ENCODE measurements at places on chromosomes 4 and X.
A peak's percentile ranks its signal among the peaks of the same experiment; 100 is the strongest.

GRCh38 chrX:72348247-72348979 lies 42.7 kb upstream of the CITED1 start:
- DNase-seq = no peak

GRCh38 chrX:10756441-10756840 lies 136.1 kb upstream of the MID1 start:
- DNase-seq = no peak

DNA sequence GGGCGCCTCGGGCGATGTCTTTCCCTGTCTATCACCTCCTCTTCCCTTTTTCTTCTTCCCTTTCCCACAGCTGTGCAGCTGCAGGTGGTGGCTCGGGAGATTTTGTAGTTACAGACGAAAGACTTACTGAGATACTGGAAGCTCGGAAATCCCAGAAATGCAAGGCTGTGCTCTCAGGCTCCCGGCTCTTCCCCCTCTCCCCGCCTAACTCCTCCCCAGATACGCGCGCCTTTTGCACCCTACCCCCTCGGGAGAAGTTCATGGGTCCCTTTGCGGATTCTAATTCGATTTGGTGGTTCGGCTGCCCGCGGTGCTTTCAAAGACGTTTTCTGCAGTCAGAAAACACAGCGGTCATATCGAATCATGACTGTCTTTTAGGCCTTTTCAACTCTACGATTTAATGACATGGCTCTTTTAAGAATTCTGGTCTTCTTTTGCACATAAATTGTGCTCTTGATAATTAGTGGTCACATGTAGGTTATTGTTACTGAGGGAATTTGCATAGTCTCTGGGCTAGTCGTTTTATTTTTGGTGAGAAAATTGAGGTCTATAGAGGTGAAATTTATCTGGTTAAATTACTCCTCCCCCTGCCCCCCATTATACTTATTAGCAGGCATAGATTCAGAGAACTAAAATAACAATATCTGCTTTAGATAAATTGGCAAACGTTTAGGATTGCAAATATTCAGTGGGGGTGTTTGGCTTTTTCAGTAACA lies 1.6 kb downstream of the SEPTIN11 start:
- DNase-seq = peak; percentile 27

DNA sequence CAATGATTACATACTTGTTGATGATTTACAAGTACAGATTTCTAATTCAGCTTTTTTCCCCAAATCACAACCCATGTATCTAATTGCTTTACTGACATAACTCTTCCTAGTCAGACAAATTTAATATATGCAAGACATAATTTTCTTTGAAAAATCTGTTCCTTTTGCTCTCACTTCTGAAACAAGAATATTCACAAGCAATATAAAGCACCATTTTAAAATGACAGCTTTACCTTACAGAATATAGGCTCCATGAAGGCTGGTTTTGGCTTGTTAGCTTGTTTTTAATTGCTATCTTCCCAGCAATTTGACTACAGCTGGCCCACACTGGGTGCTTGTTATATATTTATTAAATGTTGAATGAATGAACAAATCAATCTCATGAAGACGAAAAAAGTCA lies 24.5 kb downstream of the GPM6A start:
- DNase-seq = no peak

- no peak for DNase-seq
Measured at GRCh38 chr4:145740806-145741205, 60.9 kb downstream of the C4orf51 start.

- no peak for DNase-seq
Measured at GRCh38 chr4:77201857-77202256, 44.9 kb downstream of the CCNG2 start.

GRCh38 chr4:70945452-70946055 lies 43.4 kb downstream of the MOB1B start:
- no peak for DNase-seq

GRCh38 chrX:6227453-6227835 lies 1.2 kb downstream of the NLGN4X start:
- no peak for DNase-seq

DNA sequence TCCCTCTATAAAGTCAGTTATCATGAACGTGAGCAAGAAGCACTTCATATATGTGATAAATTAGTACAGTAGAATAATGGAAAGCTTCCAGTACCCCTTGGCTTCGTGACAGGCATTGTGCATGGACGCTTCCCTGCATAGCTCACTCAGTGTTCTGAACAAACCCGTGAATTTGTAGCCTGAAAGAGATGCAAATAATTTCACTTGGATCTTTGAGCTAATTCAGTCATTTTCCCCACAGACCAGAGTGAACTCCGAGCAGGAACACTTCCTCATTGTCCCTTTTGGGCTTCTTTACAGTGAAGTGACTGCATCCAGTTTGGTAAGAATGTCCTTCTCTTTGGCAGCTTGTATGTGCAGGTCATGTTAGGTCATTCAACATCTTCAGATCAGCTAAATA lies 50.1 kb downstream of the ADD1 start:
- no peak for DNase-seq

- no peak for DNase-seq
Measured at GRCh38 chrX:109958266-109958665, 44.6 kb upstream of the TMEM164 start.

DNA sequence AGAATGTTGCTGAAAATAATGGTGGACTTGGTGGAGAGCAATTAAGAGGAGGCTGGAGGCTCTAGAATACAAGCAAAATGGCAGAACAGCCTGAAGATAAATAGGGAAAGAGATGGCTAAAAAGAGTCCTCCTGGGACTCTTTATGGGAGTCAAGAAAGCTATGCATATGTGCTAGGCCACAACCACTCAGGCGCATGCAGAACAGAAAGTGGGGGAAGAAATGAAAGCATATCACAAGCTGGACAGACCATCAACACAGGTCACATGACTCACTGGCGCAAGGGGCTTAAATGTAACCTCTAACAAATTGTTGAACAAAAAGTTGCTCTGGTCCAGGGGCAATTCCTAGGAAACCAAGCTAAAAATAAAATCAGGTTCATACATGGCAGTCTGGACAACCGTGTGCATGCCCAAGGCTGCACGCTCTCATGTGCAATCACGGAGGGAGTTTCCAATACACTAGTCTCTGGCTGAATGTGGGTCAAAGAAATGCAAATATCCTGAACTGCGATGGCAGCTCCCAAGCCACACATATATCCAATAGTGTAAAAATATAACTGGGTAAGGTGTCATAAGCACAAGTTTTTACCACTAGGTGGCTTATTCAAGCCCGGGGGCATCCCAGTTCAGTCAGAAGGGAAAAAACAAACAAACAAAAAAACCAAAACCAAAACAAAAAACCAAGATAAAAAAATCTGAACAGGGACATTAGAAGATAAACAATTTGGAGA lies 45.4 kb downstream of the ZNF711 start:
- DNase-seq = no peak

DNA sequence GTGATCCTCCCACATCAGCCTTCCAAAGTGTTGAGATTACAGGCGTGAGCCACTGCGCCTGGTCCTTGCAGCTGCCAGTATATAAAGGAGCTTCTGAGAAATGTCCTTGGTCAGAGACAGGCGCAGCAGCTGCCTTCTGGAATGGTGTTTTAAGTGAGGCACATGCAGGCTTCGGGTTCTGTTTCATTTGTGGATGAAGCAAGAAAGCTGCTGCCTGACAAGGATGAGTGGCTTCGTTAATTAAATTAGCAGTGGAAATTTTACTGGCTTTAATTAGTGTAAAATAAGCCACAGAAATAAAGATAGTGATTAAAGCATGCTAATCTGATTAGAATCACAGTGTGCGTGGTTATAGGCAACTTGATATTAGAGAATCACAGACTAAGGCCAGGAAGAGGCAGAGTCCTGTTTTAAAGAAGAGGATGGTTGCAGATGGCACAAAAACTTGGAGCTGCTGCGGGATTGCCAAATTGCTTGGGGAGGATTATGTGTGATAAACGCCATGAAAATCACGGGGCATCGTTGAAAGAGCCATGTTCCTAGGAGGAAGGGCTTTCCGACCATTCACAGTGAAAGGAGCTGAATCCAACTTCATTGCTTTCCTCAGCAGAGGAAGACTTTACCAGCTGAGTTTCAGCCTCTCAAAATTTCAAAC lies 348.4 kb upstream of the FAT1 start:
- peak; percentile 19 for DNase-seq

- no peak for DNase-seq
Measured at GRCh38 chr4:56704089-56704871, 23.2 kb upstream of the HOPX start.

- peak; percentile 9 for DNase-seq
Measured at GRCh38 chrX:111376897-111377578, 35.0 kb downstream of the DCX start.

- no peak for DNase-seq
Measured at GRCh38 chr4:187972135-187972534, 23.4 kb upstream of the ZFP42 start.

GRCh38 chr4:78880874-78881492 lies 58.3 kb downstream of the PAQR3 start:
- no peak for DNase-seq

GRCh38 chrX:47515941-47516665 lies 33.1 kb upstream of the ZNF41 start:
- no peak for DNase-seq

DNA sequence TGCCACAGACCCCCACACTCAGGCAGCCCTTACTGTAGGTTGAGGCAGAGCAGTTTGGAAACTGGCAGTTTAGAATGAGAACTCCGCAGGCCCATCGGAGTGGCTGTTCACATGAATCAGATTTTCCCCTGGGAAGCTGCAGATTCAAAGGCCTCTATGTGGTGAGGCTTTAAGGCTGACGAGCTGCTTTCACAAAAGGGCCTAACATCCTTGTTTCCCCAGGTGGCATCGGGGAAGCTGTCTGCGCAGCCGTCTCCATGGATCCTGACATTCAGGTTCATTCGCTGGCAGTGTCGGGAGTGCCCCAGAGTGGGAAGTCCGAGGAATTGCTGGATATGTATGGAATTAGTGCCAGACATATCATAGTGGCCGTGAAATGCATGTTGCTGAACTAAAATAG lies 33.7 kb downstream of the TKTL1 start:
- DNase-seq = no peak

GRCh38 chrX:2371026-2371711 lies 129.6 kb downstream of the DHRSX start:
- no peak for DNase-seq

DNA sequence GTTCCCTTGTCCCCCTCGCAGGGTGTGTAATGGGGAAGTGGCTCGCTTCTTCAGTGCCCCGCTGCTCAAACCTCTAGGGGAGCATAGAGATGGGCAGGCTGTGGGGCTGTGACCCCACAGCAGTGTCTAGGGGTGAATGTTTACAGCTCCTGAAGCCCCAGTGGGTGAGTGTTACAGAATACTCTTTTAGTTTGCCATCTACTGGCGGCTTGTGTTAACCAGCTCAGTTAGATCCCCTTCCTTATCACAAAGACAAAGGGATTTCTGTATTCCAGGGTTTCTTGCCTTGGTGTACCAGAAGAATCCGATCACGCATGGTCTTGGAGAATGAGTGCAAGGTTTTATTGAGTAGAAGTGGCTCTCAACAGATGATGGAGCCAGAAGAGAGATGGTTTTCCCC lies 108.1 kb upstream of the IQCM start:
- DNase-seq = no peak

- no peak for DNase-seq
Measured at GRCh38 chrX:103361798-103362197, 5.5 kb downstream of the TCEAL9 start.

- DNase-seq = no peak
Measured at GRCh38 chrX:80430826-80431504, 10.7 kb downstream of the TENT5D start.

GRCh38 chr4:94407846-94408245 lies 43.9 kb upstream of the PDLIM5 start:
- DNase-seq = no peak

GRCh38 chrX:115898382-115899001 lies 272.1 kb upstream of the AGTR2 start:
- no peak for DNase-seq

- DNase-seq = no peak
Measured at GRCh38 chr4:7280926-7281690, 88.8 kb downstream of the SORCS2 start.

DNA sequence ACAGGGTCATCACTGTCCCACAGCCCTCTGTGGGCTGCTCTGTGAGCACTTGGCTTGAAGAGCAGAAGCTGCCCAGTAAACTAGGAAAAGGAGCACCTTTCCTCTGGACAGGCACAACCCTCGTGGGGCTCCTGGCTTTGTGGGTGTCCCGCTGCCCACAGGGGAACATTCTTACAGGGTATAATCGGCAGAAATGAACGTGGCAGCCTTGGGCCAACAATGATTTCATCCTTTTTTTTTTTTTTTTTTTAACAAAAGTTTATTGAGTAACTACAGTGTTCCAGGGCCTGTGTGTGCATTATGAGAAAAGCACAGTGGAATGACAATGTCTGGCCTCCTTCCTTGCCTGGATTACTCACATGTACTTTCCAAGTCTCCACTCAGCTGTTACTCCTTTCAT lies 197.2 kb downstream of the PDGFC start:
- no peak for DNase-seq

- DNase-seq = no peak
Measured at GRCh38 chr4:111997785-111998184, 147.5 kb upstream of the FAM241A start.

- DNase-seq = no peak
Measured at GRCh38 chr4:153520801-153521329, 54.7 kb downstream of the TMEM131L start.

- no peak for DNase-seq
Measured at GRCh38 chr4:153223427-153223801, 19.2 kb downstream of the TRIM2 start.

GRCh38 chr4:41611124-41611838 lies 73.3 kb downstream of the LIMCH1 start:
- no peak for DNase-seq

All from SHP77 (cell line).